ENCODE measurements at places on chromosomes 16 and 17. TPM values are rescaled to one million over a fixed set of nuclear protein-coding genes. Genes with fewer than 3 reads are reported as not detected.

The PRSS36 gene
- total RNA-seq, result 0.59 TPM

The SOST gene
- not detected for total RNA-seq

The MYH8 gene
- not detected for total RNA-seq

The MEFV gene
- total RNA-seq, result 0.09 TPM

The KRT27 gene
- not detected for total RNA-seq

The KRTAP9-2 gene
- total RNA-seq, result not detected

The NLRC3 gene
- total RNA-seq, result 77.2 TPM

The KRTAP3-2 gene
- total RNA-seq, result not detected

The FOXK2 gene
- 85.1 TPM for total RNA-seq

The TNK1 gene
- 0.54 TPM for total RNA-seq

The TBC1D3B gene
- 9.9 TPM for total RNA-seq

The CNP gene
- total RNA-seq, result 112 TPM

The PPP4C gene
- total RNA-seq, result 161 TPM
